ENCODE measurements at places on chromosomes 4 and X.

DNA sequence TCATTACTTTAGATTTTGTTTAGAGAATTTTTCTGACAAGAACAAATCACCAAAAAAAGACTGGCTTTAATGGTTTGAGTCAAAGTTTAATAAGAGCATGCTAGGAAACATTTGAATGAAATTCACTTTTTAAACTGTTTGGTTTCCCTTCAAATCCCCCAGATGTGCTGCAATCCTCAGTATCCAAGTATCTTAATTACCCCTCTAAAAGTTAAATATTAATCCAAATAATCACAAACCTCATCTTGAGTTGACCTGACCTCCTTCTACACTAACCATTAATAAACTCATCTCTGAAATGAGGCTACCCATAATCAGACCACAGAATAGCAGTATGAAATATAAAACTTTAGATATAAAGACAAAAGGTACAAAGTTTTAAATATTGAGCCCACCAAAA, 10.1 kb downstream of the DHX15 start:
- H3K27ac ChIP-seq, result no peak overlapping the region
- no peak overlapping the region for H3K4me3 ChIP-seq
- no peaks in the 10 kb centered on the region for H3K27me3 ChIP-seq
- H3K4me1 ChIP-seq, result peaks cover 46% of the 10 kb centered on the region
- DNase-seq, result no peak
- H3K36me3 ChIP-seq, result peaks cover 24% of the 10 kb centered on the region

- no peaks in the 10 kb centered on the region for H3K36me3 ChIP-seq
- DNase-seq, result no peak
- peaks cover 19% of the 10 kb centered on the region for H3K4me1 ChIP-seq
- H3K4me3 ChIP-seq, result no peak overlapping the region
- H3K27ac ChIP-seq, result no peak overlapping the region
These were observed 4.4 kb downstream of the FGFBP2 start for GRCh38 chr4:15958562-15958961.

DNA sequence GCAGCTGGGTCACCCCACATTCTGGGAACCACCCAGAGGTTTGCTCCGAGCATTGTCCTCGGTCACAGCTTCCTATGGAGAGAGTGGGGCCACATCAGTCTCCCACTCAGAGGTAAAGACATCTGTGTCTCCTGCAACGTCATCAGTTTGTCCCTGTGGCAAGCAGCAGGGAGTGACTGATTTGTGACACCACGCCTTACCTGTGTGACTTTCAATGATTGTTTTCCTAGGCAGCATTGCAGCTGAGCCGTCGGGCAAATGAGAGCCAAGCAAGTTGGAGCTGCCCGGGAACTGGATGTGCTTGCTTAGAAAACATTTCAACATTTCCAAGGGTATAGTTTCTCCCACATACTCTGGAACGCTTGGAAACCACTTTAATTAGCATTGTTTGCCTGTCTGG, 29.7 kb upstream of the HELT start:
- no peak overlapping the region for H3K4me3 ChIP-seq
- H3K27me3 ChIP-seq, result no peaks in the 10 kb centered on the region
- no peak overlapping the region for H3K27ac ChIP-seq
- no peaks in the 10 kb centered on the region for H3K36me3 ChIP-seq

DNA sequence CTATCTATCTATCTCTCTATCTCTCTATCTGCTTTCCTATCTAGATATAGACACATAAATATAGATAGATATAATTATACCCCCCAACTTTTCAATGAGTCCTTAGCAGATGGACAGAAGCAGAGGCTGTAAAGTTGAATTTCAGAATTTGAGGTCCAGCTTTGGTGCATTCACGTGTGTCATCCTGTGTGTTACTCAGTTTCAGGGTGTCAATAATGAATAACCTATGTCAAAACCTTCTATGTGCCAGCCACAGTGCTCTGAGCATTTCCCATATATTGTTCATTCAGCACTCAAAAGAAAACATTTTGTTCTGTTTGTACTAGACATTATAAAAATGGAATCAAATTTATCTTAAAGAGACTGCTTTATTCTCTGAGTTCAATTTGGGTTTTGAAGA, 310.0 kb downstream of the ARHGAP24 start:
- H3K27me3 ChIP-seq, result no peaks in the 10 kb centered on the region
- H3K36me3 ChIP-seq, result no peaks in the 10 kb centered on the region
- H3K27ac ChIP-seq, result no peak overlapping the region
- no peak for DNase-seq
- H3K4me3 ChIP-seq, result no peak overlapping the region

DNA sequence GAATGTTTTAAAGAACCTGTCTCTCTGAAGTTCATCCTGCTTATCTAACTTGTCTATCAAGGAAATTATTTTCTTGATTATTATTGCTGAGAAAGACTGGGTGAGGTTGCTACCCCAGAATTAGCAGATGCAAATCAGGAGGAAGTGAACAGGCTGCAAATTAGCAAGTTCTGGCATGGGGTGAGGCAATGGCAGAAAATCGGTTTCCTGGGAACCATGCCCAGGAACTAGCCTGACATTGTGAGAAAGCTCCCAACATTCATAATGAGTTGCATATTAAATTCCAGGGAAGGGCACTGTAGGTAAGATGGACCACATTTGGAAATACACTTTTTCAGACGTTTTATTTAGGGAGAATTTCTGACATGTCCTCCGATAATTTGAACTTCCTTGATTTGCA, 11.6 kb downstream of the ARSF start:
- no peak overlapping the region for H3K4me3 ChIP-seq
- H3K36me3 ChIP-seq, result no peaks in the 10 kb centered on the region
- no peaks in the 10 kb centered on the region for H3K27me3 ChIP-seq
- H3K27ac ChIP-seq, result no peak overlapping the region
- no peak for DNase-seq
- no peaks in the 10 kb centered on the region for H3K4me1 ChIP-seq

DNA sequence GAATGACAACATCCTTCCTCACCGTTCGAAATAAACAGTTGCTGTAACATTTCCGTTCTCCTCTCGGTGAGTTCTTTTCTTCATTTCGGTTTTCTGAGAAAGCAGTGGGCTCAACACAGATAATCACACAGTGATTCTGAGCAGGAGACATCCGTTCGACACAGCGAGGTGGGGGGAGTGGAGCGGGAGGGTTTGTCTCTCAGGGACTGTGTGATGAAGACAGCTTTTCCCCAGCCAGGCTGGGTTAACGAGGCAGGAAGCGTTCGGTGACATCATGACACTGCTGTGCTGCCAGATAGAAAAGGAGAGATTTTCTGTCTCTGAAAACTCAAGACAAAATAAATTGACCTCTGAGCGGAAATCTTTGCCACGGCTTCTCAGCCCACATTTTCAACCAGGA, 119.3 kb downstream of the CRLF2 start:
- H3K27ac ChIP-seq, result no peak overlapping the region
- no peak for DNase-seq
- H3K27me3 ChIP-seq, result no peaks in the 10 kb centered on the region
- H3K4me1 ChIP-seq, result no peaks in the 10 kb centered on the region

GRCh38 chr4:20046179-20046578, 205.5 kb upstream of the SLIT2 start:
- H3K4me1 ChIP-seq, result no peaks in the 10 kb centered on the region
- no peak overlapping the region for H3K27ac ChIP-seq
- no peak overlapping the region for H3K4me3 ChIP-seq

GRCh38 chr4:150852216-150852615, 162.9 kb downstream of the LRBA start:
- no peaks in the 10 kb centered on the region for H3K4me1 ChIP-seq
- peaks cover 9% of the 10 kb centered on the region for H3K36me3 ChIP-seq
- H3K4me3 ChIP-seq, result no peak overlapping the region
- no peak for DNase-seq
- no peak overlapping the region for H3K27ac ChIP-seq

- H3K27me3 ChIP-seq, result no peaks in the 10 kb centered on the region
- no peaks in the 10 kb centered on the region for H3K4me1 ChIP-seq
- no peak overlapping the region for H3K27ac ChIP-seq
These were observed 62.4 kb downstream of the ATXN3L start for GRCh38 chrX:13257223-13258051.

DNA sequence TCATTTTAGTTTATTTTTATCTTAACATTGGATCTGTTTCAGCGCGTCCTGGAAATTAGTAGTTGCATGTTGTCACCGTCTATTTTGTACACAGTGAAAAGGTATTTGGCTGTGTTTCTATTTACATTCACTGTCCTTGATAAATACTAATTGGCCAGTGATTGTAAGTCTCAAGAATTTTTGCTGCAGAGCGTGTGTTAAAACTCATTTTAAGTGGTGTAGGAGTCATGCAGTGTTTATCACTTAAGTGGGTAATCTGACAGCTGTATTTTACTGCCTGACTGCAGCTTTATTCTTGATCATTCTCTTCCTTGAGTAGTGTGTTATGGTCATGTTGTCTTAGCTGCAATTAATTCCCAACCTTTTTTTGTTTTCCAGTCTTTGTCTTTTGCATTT, 9.8 kb downstream of the GUCY1A1 start:
- H3K4me1 ChIP-seq, result no peaks in the 10 kb centered on the region
- no peaks in the 10 kb centered on the region for H3K36me3 ChIP-seq
- no peak overlapping the region for H3K27ac ChIP-seq
- DNase-seq, result no peak
- no peak overlapping the region for H3K4me3 ChIP-seq
- H3K27me3 ChIP-seq, result no peaks in the 10 kb centered on the region

- H3K4me1 ChIP-seq, result peaks cover 3% of the 10 kb centered on the region
- H3K27ac ChIP-seq, result no peak overlapping the region
- H3K27me3 ChIP-seq, result no peaks in the 10 kb centered on the region
These were observed 34.4 kb downstream of the AFAP1 start for GRCh38 chr4:7904952-7905915.

DNA sequence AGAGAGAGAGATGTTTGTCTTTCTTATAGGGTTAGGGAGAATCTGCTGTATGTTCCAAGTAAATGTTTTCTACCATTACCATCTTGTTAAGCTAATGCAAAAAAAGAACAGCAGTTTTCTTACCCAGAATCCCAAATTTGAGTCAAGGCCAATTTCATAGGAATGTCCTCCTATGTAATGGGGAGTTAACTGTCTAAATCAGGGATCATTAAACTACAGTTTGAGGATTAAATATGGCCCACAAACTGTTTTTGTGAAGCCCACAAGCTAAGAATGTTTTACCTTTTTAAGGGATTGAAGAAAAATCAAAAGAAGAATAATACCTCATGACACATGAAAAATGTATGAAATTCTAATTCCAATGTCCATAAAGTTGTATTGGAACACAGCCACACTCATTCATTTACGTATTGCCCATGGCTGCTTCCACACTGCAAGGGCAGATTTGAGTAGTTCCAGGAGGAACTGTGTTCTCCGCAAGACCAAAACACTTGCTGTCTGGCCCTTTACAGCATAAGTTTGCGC, 113.2 kb upstream of the SPRY1 start:
- no peak for DNase-seq
- no peaks in the 10 kb centered on the region for H3K4me1 ChIP-seq
- no peaks in the 10 kb centered on the region for H3K27me3 ChIP-seq
- no peak overlapping the region for H3K4me3 ChIP-seq

- no peak for DNase-seq
- no peak overlapping the region for H3K4me3 ChIP-seq
- H3K27me3 ChIP-seq, result no peaks in the 10 kb centered on the region
- H3K27ac ChIP-seq, result no peak overlapping the region
These were observed 50.0 kb downstream of the KDM6A start for GRCh38 chrX:44922980-44923379.

GRCh38 chrX:153941336-153942252, 2.8 kb downstream of the RENBP start:
- no peak overlapping the region for H3K4me3 ChIP-seq
- DNase-seq, result no peak
- no peak overlapping the region for H3K27ac ChIP-seq
- peaks cover 9% of the 10 kb centered on the region for H3K4me1 ChIP-seq
- H3K27me3 ChIP-seq, result no peaks in the 10 kb centered on the region
- H3K36me3 ChIP-seq, result no peaks in the 10 kb centered on the region

GRCh38 chr4:180828455-180829018, 1414.7 kb upstream of the TENM3 start:
- H3K4me3 ChIP-seq, result no peak overlapping the region
- no peaks in the 10 kb centered on the region for H3K36me3 ChIP-seq
- no peaks in the 10 kb centered on the region for H3K27me3 ChIP-seq
- DNase-seq, result no peak

- H3K27ac ChIP-seq, result no peak overlapping the region
- H3K36me3 ChIP-seq, result no peaks in the 10 kb centered on the region
- H3K4me3 ChIP-seq, result no peak overlapping the region
- no peaks in the 10 kb centered on the region for H3K27me3 ChIP-seq
- no peak for DNase-seq
These were observed 355.4 kb upstream of the CPEB2 start for GRCh38 chr4:14646831-14647230.

DNA sequence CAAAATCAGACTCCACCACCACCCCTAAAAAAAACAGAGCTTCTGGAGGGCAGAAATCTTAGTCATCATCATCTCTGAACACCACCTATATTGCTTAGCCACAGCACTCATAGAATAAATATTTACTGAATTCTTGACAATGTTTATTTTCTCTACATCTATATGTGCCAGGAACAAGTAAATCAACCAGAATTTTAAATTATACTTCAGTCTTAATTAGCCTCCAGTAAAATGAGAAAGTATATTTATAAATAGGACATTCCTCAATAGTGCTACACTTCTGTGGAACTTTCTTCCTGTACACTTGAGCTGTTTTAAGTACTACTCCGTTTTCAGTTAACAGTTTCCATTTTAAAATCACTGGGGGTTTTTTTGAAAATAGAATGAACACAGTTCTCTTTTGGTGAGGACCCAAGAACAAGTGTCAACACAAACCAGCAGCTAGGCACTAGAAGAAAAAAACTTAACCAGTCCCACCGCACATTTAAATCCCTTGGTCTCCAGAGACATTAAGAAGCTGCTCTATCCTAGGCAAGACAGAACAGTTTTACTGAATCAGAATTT, 25.5 kb downstream of the SMIM14 start:
- H3K27ac ChIP-seq, result no peak overlapping the region
- no peaks in the 10 kb centered on the region for H3K36me3 ChIP-seq
- H3K4me1 ChIP-seq, result no peaks in the 10 kb centered on the region
- no peak for DNase-seq
- no peaks in the 10 kb centered on the region for H3K27me3 ChIP-seq

DNA sequence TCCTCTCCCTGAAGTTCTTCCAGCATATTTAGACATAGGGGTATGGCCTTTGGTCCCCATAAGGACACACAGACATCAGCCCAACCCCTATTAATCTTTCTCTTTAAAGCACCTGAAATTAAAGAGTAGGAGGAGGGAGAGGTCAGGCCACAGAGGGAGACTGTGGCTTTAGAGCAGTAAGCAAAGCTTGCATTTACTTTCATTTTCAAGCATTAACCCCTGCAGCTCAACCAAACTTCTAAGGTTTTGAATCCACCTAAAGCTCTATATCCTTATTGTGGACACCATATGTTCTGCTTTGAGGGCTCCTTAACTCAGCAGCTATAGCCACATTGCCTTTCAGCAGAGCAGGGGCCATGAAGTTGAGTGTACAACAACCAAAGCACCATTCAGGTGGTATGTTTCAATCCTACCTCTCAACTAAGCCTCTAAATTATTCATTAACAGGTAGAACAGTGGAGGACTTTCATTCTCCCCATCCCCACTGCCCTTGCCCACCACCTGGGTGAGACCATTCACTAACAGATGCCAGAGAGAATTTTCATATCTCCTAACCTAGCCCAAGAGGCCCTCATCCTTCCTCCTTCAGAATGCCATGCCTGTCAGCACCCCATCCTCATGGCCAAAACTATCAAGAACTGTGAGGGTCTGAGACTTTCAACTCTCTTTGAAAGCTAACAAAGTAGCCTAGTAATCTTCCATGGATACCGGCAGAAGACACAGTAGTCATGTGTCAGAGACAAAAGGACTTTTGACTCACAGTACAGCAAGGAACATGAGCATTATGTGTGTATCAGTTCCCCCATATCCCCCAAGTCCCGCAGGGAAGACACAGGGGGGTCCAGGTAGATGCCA, 20.8 kb downstream of the LIN54 start:
- H3K27me3 ChIP-seq, result no peaks in the 10 kb centered on the region
- H3K27ac ChIP-seq, result no peak overlapping the region
- no peak overlapping the region for H3K4me3 ChIP-seq
- no peak for DNase-seq
- peaks cover 10% of the 10 kb centered on the region for H3K4me1 ChIP-seq
